Mesangial cell (primary cell): ENCODE measurements at places on chromosomes 1 and 21. TPM values are rescaled to one million over a fixed set of nuclear protein-coding genes. Genes with fewer than 3 reads are reported as not detected.

Gene NBPF6
- total RNA-seq: 0.16 TPM in 1 of 2 replicates, not detected in the other

Gene LRRC53
- total RNA-seq: not detected in 2 replicates

Gene SLC5A3
- 8.8 and 11.2 TPM in 2 replicates for total RNA-seq

Gene GOLT1A
- 0.38 TPM in 1 of 2 replicates, not detected in the other for total RNA-seq

Gene HRNR
- total RNA-seq: not detected in 2 replicates

Gene PTPN14
- total RNA-seq: 68.6 and 84.6 TPM in 2 replicates

Gene MEF2D
- 16.5 and 30.7 TPM in 2 replicates for total RNA-seq

Gene GRHL3
- total RNA-seq: 0.16 and 1.5 TPM in 2 replicates

Gene TRAF3IP3
- not detected in 2 replicates for total RNA-seq

Gene KRTAP19-3
- total RNA-seq: not detected in 2 replicates

Gene MRPL39
- total RNA-seq: 16.1 and 28.7 TPM in 2 replicates

Gene FCRL1
- total RNA-seq: not detected in 2 replicates

Gene S100A11
- 597 and 618 TPM in 2 replicates for total RNA-seq

Gene BCAR3
- 60.6 and 74.8 TPM in 2 replicates for total RNA-seq

Gene MCOLN3
- 0.33 and 1.0 TPM in 2 replicates for total RNA-seq

Gene S100A8
- not detected in 2 replicates for total RNA-seq

Gene HMCN1
- 2.9 and 23.2 TPM in 2 replicates for total RNA-seq

Gene TEDDM1
- not detected in 2 replicates for total RNA-seq

Gene BNIPL
- 0.33 TPM in 1 of 2 replicates, not detected in the other for total RNA-seq
